SJSA1 (cell line): ENCODE measurements at places on chromosomes 3 and 15.

DNA sequence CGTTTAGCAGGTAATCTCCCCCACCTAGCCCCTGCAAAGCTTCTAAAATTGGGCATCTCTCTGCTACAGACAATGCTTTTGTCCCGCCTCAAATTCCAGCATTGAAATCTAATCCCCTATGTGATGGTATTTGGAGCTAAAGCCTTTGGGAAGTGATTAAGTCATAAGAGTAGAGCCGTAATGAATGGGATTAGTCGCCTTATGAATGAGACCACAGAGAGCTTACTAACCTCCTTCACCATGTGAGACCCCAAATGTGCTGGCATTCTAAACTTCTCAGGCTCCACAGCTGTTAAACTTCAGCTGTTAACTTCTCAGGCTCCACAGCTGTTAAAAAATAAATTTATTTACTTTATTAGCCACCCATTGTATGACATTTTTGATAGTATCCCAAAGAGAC lies 374.2 kb upstream of the BCHE start:
- H3K4me1 ChIP-seq, result no peaks in the 10 kb centered on the region
- H3K36me3 ChIP-seq, result no peaks in the 10 kb centered on the region
- no peak for DNase-seq
- H3K4me3 ChIP-seq, result no peak overlapping the region
- H3K27me3 ChIP-seq, result no peaks in the 10 kb centered on the region

- no peak overlapping the region for H3K4me3 ChIP-seq
- H3K27me3 ChIP-seq, result no peaks in the 10 kb centered on the region
- H3K4me1 ChIP-seq, result no peaks in the 10 kb centered on the region
Observed at GRCh38 chr3:115859002-115859807, 235.9 kb downstream of the GAP43 start.

DNA sequence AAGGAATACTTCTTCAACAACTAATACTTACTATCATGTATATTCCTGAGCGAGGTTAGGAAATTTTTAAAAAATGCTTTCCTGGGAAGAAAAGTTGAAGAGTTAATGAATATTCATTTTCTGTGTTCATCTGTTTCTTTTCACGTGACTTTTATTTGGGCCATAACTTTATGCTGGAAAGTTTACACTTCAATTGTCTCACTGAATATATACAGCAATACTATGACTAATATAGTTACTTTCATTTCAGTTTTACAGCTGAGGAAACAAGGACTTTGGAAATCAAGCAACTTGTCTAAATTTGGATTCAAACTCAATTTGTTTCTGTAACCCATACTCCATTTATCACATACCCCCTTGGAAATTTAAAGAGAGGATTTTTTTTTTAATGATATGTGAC lies 894.2 kb downstream of the ROBO1 start:
- no peaks in the 10 kb centered on the region for H3K36me3 ChIP-seq
- peak overlapping the region; percentile 19; the same call in 1 of the 2 replicates for H3K27ac ChIP-seq
- DNase-seq, result no peak
- no peak overlapping the region for H3K4me3 ChIP-seq

DNA sequence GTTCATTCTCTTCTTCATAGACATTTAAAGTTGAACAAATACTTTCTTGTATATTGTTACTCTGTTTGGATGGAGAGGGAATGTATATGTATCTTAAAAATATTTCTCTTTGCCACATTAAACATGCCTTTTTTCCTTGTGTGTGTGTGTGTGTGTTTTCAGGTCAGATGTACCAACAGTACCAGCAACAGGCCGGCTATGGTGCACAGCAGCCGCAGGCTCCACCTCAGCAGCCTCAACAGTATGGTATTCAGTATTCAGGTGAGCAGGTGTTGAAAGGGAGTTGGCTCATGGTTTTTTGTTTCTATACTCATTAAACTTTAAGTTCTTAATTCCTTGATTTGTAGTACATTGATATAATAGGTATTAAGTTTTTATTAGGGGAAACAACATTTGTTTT lies 35.4 kb downstream of the TFG start:
- no peak overlapping the region for H3K27ac ChIP-seq
- no peaks in the 10 kb centered on the region for H3K4me1 ChIP-seq
- DNase-seq, result no peak
- no peak overlapping the region for H3K4me3 ChIP-seq
- H3K27me3 ChIP-seq, result no peaks in the 10 kb centered on the region

- H3K4me1 ChIP-seq, result peaks cover 13% of the 10 kb centered on the region
Observed at GRCh38 chr3:129633751-129634481, 27.4 kb upstream of the PLXND1 start.

DNA sequence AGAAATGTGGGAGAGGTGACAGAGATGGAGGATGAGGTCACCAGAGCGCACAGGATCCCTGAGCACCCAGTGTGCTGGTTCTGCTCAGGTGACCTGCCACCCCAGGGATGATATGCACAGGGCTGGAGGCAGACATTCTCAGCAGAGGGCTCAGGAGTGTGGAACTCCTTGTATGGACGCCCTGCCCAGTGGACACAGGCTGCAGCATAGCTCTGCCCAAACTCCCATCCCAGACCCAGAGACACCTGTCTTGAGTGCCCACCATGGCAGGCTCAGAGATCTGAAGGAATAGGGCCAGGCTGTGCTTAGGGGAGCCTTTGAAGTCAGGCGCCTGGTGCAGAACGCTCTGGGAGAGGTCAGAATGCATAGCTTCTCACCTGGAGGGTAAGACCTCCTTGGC lies 47.3 kb downstream of the PPCDC start:
- no peak for DNase-seq

GRCh38 chr3:3628676-3629328 lies 170.4 kb upstream of the LRRN1 start:
- no peak overlapping the region for H3K27ac ChIP-seq
- no peaks in the 10 kb centered on the region for H3K27me3 ChIP-seq
- DNase-seq, result no peak
- no peak overlapping the region for H3K4me3 ChIP-seq
- no peaks in the 10 kb centered on the region for H3K4me1 ChIP-seq
- H3K36me3 ChIP-seq, result no peaks in the 10 kb centered on the region

DNA sequence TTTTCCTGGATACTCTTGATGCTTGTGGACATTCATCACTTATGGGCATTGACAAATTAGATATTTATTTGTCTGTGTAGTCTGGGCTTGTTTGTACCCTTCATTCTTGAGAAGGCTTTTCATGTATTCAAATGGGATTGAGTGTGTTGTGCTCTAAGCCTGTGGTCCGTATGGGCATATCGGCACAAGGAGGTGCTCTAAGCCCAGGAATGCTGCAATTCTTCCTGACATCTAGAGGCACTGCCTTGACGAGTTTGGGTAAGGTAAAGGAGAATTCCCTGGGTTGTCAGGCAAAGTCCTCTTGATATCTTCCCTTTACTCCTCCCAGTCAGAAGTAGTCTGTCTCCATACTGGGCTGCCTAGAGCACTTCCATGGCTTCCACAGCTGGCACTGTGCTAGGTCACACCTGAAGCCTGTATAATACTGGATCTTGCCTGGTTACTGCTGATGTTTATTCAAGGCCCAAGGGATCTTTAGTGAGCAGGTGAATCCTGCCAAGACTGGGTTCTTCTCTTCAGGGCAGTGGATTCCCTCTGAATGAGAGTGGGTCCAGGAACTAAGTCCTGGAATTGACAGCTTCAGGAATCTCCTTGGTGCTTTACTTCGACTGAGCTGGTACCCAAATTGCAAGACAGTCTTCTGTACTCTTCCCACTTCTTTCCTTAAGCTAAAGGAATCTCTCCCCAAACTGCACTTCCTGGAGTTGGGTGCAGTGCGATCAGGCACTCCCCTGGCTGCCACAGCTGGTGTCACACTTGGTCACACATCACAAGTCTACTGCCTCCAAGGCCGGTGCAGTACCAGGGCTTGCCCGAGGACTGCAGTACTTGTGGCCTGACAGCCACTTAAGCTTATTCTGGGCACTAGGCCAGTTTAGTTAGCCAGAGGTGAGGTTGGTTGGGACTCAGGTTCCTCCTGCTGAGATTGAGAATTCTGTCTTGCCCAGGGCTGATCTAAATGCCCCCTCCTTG lies 46.0 kb downstream of the GALK2 start:
- no peak for DNase-seq
- no peak overlapping the region for H3K4me3 ChIP-seq
- H3K27me3 ChIP-seq, result no peaks in the 10 kb centered on the region
- no peaks in the 10 kb centered on the region for H3K36me3 ChIP-seq
- no peaks in the 10 kb centered on the region for H3K4me1 ChIP-seq

- H3K4me1 ChIP-seq, result no peaks in the 10 kb centered on the region
- no peaks in the 10 kb centered on the region for H3K36me3 ChIP-seq
- H3K27me3 ChIP-seq, result no peaks in the 10 kb centered on the region
Observed at GRCh38 chr3:56753206-56753820, 48.4 kb downstream of the ARHGEF3 start.

DNA sequence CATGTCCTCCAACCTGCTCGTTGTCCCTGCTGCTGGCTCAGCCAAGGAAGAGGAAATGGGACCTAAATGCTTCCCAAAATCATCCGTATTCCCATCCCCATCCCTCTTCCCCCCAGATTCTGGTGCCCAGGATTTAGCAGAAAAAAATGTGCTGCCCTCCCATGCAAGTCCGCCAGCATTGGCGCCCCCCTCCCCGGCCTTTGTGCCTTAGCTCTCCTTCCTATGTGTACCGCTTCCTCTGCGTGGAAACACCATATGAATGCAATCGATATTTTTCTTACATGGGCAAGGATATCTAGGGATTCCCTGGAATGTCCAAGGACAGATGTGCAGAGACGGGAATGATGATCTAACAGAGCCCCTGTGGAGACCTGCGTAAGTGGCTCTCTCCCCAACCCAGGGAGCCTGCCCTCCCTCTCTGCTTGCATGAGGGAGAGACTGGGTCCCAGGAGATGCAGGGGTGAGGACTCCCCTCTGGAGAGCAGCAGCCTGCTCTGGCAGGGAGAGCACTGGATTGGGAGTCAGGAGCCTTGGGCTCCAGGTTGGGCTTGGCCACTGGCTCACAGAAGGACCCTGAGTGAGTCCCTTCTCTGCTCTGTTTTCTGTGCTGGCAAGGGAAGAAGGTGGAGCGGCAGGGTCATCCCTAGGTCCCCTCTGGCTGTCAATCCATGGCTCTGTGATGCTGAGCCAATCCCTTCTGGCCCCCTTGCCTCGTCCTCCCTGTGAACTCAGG lies 227.2 kb downstream of the XXYLT1 start:
- H3K36me3 ChIP-seq, result no peaks in the 10 kb centered on the region
- no peak for DNase-seq
- no peak overlapping the region for H3K4me3 ChIP-seq
- no peak overlapping the region for H3K27ac ChIP-seq

- H3K4me1 ChIP-seq, result peaks cover 8% of the 10 kb centered on the region
- no peaks in the 10 kb centered on the region for H3K27me3 ChIP-seq
- no peak for DNase-seq
- no peak overlapping the region for H3K4me3 ChIP-seq
- H3K27ac ChIP-seq, result no peak overlapping the region
- no peaks in the 10 kb centered on the region for H3K36me3 ChIP-seq
Observed at GRCh38 chr3:58269356-58269755, 31.8 kb downstream of the ABHD6 start.

- no peak overlapping the region for H3K4me3 ChIP-seq
- no peak for DNase-seq
- no peak overlapping the region for H3K27ac ChIP-seq
- H3K4me1 ChIP-seq, result no peaks in the 10 kb centered on the region
Observed at GRCh38 chr3:175304404-175304803, 445.3 kb downstream of the NAALADL2 start.

DNA sequence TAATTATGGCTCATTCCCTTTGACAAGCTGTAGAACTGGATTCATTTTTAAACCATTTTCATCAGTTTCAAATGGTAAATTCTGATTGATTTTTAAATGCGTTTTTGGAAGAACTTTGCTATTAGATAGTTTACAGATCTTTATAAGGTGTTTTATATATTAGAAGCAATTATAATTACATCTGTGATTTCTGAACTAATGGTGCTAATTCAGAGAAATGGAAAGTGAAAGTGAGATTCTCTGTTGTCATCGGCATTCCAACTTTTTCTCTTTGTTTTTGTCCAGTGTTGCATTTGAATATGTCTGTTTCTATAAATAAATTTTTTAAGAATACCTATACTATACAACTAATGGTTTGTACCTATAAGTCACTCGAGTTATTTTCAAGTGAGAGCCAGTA lies 62.7 kb downstream of the PXYLP1 start:
- DNase-seq, result no peak
- peaks cover 13% of the 10 kb centered on the region for H3K4me1 ChIP-seq
- H3K36me3 ChIP-seq, result no peaks in the 10 kb centered on the region
- peak overlapping the region; percentile 24 for H3K4me3 ChIP-seq
- no peaks in the 10 kb centered on the region for H3K27me3 ChIP-seq

DNA sequence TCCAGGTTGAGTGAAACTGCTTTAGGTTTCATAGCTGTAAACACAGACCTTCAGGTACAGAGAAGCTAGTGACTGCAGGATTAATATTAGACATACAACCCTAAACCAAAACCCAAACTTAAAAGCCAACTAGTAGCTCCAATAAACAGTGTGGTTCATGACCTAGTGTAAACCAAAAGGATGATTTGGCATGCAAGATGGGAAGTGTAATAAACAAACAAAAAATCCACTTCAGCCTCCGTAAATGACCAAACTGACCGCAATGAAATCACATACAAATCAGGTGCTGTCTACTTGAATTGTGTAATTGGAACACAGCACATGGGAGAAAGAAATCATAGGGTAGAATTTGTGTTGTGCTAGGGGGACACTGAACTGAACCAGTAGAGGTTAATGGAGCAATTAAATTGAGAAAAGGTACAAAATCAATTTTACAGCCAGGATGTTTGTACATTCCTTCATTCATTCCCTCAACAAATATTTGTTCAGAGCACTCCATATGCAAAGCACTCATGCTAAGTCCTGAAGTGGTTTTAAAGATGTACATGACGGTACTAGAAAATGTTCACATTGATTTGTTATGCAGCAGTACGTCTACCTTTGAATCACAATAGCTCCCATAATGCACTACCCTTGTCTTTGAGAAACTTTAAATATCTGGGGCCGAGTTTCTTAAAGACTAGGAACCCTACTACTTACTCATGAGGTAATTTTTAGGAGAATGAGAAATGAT lies 21.4 kb upstream of the CHST2 start:
- no peaks in the 10 kb centered on the region for H3K36me3 ChIP-seq
- peaks cover 3% of the 10 kb centered on the region for H3K27me3 ChIP-seq
- H3K4me1 ChIP-seq, result no peaks in the 10 kb centered on the region
- DNase-seq, result no peak
- no peak overlapping the region for H3K27ac ChIP-seq

- DNase-seq, result no peak
- no peak overlapping the region for H3K4me3 ChIP-seq
- peaks cover 60% of the 10 kb centered on the region for H3K27me3 ChIP-seq
- no peaks in the 10 kb centered on the region for H3K36me3 ChIP-seq
- no peak overlapping the region for H3K27ac ChIP-seq
- H3K4me1 ChIP-seq, result no peaks in the 10 kb centered on the region; the same call in 1 of the 2 replicates
Observed at GRCh38 chr3:13878281-13879101, 1.4 kb downstream of the WNT7A start.

GRCh38 chr15:71281256-71281655 lies 166.0 kb downstream of the THSD4 start:
- no peaks in the 10 kb centered on the region for H3K27me3 ChIP-seq
- H3K4me1 ChIP-seq, result peaks cover 41% of the 10 kb centered on the region
- peak overlapping the region; percentile 67 for H3K27ac ChIP-seq

GRCh38 chr15:60442763-60443162 lies 36.2 kb downstream of the ICE2 start:
- no peaks in the 10 kb centered on the region for H3K27me3 ChIP-seq
- no peak overlapping the region for H3K27ac ChIP-seq
- peaks cover 11% of the 10 kb centered on the region for H3K36me3 ChIP-seq
